ENCODE measurements at places on chromosomes 4 and X.

DNA sequence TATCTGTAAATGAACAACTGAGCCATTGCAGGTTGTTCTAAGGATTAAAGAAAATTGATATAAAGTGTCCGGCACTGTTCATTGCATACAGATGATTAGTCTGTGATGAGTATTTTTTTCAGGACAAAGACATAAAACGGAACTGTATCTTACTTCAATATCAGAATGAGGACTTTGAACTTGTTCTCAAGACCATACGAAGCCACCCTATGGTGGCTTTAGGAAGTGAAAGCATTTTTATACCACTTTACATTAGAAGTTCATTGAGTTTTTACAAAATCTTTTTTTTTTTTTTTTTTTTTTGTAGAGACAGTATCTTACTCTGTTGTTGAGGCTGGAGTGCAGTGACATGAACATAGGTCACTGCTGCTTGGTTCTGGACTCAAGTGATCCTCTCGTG, 45.2 kb upstream of the TRIM2 start:
- no peak for DNase-seq

DNA sequence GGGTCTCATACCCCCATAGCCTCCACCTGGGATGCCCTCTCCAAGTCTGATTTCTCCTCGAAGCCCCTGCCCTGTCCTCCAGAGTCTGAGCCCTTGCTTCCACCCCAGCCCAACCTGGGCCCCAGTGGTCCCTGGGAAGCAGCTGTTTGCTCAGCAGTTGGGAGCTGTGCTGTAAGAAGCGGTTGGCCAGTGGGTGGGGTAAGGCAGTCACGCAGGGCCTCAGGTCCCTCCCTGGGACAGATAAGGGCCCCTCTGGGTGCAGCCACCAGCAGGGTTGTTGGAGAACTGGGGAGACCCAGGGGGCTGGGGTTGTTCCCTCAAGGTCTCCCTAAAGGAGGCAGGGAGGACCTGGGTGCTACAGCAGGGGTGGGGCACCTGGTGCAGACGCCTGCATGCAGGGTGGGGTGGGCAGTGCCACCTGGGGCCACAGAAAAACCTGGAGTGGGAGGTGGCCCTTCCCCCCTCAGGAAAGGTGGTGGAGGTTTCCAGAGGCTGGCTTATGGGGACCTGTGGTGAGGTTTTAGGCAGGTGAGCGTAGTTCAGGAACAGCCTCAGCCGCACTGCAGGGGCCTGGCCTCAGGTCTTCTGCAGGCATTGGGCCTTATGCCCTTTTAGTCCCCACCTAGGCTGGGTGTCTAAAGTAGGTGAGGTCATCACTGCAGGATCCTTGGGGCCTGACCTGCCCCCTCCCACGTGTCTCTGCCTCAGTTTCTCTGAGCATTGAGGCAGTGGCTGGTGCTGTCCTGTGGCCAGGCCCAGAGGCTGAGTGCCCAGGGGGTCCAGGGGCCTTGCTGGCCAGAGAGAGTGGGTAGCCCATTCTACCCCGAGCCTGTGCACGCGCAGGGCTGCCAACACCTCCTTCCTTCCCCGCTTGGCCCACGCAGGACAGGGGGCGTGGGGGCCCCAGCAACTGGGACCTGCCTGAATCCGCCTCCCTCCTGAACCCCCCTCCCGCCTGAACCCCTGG, 3.1 kb upstream of the SLC26A1 start:
- DNase-seq: no peak

DNA sequence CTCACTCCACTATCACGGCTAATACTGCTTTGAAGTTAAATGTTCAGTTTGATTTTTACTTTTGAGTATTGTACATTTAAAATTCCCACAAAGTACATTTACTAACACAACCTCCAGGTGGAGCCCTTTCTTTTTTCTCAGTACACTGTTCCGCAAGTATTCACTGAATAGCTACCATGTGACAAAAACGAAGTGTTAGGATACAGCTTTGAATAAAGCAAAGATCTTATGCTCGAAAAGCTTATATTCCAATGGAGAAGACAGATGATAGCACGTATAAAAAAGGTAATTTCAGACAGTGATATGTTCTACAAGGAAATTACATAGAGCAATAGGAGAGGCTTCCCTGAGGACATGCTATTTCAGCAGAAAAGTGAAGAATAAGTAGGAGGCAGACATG, 60.7 kb upstream of the ABCG2 start:
- DNase-seq: peak; percentile 9

DNA sequence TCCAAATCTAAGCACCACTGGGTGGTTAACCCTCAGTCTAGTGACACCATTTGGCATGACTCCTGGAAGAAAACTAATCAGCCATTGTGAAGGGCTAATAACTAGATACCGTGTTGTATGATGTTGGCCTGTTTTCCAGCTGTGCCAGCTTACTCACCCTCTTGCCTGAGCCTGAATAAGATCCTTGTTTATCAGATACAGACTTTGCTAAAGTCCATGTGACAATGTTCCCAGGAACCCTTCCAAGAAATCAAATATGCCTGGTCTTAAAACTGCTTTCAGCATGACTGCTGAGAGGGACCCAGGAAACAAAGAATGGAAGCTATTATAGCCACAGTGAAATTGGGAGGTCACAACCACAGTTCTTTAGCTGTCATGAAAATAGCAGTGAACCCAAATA, 640.8 kb upstream of the INTU start:
- no peak for DNase-seq

DNA sequence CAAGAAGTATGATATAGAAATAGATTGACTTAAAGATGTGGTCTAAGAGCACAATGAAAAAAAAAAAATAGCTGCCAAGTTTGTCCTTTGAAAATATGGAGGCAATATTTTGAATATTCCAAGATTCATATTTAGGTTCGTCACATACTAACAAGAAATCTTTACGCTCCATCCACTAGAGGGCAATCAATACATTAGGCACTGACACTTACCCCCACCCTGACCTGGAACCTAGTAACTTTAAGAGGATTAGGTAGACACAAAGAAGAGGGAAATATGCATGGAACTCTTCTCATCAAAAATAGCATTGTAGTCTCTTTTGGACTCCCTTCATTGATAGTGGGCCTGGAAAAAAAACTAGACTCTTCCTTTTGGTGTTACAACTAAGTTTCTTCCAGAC, 1108.1 kb downstream of the PCDH19 start:
- no peak for DNase-seq

DNA sequence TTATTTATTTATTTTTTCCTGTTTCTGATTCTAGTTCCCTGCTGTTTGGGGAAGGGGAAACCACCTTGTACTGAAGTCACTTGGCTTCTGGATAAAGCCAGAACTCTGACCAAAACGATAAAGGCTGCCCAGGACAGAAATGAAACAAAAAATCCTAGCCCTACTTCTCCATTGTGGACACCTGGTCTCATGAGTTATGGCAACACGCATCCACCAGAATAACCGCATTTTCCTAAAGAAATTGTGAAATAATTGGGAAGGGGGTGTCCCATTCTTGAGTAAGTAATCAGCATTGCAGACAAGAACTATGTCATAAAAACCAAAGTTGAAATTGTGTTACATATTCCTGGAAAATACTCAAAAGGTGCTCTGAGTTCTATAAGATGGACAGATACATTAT, 42.1 kb downstream of the SLC9A7 start:
- DNase-seq: no peak

GRCh38 chrX:153688071-153688470, 345 bp downstream of the SLC6A8 start:
- DNase-seq: no peak

DNA sequence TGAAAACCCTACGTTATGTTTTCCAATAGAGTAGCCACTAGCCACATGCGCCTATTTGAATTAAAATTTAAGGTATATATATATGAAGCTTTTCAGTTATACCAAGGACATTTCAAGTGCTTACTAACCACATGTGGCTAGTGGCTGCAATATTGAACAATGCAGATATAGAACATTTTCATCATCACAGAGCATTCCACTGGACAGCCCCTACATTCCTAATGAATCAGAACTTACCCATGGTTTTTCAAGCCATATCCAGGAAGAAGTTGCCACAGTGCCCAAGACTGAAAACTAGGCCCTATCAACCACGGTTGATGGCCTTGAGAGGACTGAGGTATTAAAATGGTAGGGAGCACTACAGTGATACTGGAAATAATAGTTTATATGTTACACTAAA, 29.7 kb downstream of the NEK1 start:
- no peak for DNase-seq

- DNase-seq: no peak
Observed at GRCh38 chr4:17550549-17550948, 26.4 kb upstream of the LAP3 start.

DNA sequence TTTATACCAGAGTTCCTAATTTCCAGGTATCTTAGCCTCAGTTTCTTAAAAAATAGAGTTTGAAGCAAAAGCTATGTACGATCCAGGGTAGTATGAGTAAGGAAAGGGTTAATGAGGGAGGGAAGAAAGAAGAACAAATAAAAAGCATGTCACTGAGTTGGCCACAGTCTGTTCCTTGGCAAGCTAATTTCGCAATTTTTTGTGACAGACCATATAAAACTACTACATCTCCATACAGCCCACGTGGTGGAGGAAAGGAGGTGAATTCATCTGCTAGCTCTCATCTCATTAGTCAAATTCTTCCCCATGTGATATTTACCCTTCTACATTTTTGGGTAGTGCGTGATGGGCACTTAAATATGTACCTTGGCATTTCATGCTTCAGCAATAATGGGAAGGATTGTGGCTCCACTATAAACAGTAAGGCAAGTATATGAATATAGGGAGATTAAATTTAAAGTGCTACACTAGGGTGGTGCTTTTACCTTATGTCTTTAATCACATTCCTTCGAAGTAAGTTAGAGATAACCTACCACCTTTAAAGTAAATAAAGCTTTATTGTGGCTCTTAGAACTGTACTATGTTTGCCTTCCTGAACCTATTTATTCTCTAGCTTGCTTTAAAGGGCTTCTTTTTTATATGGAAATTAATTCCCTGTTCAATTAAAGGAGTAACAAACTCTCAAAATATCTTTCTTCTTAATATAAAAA, 102.1 kb upstream of the VAMP7 start:
- no peak for DNase-seq

GRCh38 chr4:189769131-189769530, 171.5 kb upstream of the FRG1 start:
- no peak for DNase-seq

DNA sequence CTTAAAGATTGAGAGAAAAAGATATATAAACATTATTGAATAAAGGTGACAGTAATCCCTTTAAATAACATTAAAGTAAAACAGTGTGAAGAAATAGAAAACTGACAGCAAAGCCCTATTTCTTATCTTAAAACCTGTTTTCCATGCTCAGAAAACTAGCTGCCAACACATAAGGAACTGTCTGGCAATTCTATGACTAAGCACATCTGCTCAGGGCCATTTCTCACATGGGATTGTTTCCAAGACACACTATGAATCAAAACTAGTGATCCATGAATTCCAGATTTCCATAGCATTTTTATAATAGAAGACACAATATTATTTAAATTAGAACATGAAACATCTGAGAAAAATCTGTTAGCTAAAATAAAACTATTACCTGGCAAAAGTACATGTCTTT, 113.4 kb downstream of the SCLT1 start:
- DNase-seq: peak; percentile 72

DNA sequence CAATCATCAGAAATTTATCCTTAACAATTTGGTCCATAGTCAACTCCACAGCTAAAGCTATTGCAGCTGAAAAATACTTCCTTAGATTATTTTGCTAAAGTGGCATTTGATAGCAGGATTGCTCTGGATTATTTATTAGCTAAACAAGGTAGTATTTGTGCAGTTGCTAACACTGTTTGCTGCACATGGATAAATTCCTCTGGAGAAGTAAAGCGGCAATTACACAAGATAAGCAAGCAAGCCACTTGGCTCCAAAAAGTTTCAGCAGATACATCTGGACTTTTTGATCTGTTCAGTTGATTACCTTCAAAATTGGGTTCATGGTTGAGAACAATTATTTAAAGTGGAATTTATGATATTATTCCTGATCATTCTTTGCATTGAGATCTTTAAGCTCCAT, 971.5 kb downstream of the C4orf33 start:
- DNase-seq: no peak

- DNase-seq: no peak
Observed at GRCh38 chr4:13694256-13694655, 66.7 kb upstream of the BOD1L1 start.

- no peak for DNase-seq
Observed at GRCh38 chr4:140372751-140373327, 607 bp upstream of the SCOC start.

DNA sequence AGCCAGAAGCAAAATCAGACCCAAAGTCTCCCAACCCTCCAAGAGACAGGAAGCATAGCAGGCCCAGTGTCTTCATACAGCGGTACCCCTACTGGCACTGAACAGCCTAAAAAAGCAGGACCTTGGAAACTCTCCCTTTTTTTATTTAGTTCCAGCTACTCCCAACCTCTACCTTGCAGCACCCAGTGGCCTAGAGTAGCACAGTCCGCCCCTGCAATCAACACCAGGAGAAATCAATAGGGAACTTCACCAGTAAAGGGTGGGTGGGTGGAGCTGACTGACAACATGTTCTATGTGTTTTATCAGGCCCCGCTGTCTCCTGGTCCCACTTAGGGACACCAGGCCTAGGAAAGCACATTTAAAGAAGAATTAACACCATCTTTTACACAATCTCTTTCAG, 378.5 kb upstream of the CT83 start:
- DNase-seq: no peak

GRCh38 chrX:3636803-3637202, 76.6 kb downstream of the PRKX start:
- no peak for DNase-seq

- DNase-seq: no peak
Observed at GRCh38 chr4:164357957-164358356, 396.0 kb upstream of the SMIM31 start.

DNA sequence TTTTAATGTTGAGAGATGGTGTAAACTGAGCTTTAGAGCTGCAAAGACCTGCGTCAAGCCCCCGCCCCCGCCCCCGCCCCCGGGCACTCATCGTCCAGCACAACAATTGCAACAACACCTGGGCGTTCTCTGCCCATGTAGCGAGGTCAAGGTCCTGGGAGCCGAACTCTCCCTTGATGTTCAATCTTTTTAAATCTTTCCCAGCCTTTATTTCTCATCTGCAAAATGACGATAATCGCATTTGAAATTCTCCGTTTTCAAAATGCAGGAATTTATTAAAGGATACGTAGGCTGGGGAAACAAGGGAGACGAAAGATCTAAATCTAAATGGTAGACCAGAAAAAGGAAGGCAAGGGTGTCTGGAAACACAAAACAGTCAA, 648 bp upstream of the MSMO1 start:
- DNase-seq: no peak

DNA sequence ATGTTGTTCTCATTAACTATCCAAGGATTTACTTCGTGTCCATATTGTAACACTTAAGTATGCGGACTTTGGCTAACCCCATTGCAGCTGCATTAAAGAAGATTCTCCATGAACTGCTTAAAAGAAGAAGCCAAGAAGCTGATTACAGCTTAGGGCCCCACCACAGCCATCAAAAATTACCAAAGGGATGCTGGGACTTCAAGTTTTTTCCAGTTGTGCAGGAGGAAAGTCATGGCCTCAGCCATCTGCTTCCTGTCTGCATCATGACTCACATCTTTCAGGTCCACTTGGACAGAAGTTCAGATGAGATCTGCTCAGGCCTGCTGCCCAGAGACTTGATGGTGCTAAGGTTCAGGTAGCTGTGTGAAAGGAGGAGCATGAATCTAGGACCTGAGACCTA, 38.8 kb upstream of the CAPN6 start:
- DNase-seq: no peak

GRCh38 chrX:130086447-130087206, 23.7 kb downstream of the ELF4 start:
- no peak for DNase-seq

GRCh38 chrX:65894133-65894532, 145.7 kb downstream of the VSIG4 start:
- DNase-seq: no peak

GRCh38 chr4:153638999-153639398, 45.1 kb upstream of the TLR2 start:
- DNase-seq: no peak

Measured in fibroblast of skin of left biceps (primary cell).